Stimulated activated CD4-positive, alpha-beta T cell treated with anti-CD3 and anti-CD28 coated beads, Interleukin-4, amount 100 ng/mL, for 4 hours (primary cell): ENCODE measurements at places on chromosomes 6 and 20.

DNA sequence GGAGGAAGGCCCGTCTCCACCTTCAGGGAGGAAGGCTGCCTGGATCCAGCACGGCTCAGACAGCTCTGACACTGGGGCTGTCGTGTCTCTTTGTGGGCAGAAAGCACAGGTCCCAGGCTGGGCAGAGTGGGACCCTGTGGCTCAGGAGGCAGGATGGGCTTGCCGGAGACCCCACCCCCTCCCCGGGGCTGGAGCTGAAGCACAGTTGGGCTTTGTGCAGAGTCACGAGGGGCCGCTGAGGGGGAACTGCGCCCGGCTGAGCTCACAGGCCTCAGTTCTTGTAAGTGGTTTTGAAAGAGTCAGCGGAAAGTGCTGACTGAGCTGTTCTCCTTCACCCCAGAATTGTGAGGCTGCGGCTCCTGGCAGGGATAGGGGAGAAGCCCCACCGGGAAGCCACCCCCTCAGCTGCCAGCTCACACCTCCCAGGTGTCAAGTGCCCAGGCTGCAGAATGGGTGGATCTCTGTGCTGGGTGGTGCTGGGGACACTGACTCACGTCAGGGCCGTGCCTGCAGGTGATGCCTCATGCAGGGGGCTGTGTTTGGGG, 145.5 kb upstream of the RNF24 start:
- no peak for DNase-seq

DNA sequence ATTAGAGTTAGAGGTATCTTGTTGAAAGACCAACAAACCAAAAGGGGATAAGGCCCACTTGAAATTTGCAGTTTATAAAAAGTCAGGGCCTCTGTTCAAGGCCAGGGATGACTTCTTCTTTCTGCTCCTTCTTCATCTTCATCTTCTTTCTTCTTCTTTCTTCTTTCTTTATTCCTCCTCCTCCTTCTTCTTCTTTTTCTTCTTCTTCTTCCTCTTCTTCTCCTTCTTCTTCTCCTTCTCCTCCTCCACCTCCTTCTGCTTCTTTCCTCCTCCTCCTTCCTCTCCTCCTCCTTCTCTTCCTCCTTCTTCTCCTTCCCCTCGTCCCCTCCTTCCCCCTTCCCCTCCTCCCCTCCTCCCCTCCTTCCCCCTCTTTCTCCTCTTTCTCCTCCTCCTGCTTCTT, 18.4 kb upstream of the ZNF292 start:
- DNase-seq = no peak

GRCh38 chr20:57460781-57461465, 64.0 kb downstream of the CTCFL start:
- DNase-seq = no peak

DNA sequence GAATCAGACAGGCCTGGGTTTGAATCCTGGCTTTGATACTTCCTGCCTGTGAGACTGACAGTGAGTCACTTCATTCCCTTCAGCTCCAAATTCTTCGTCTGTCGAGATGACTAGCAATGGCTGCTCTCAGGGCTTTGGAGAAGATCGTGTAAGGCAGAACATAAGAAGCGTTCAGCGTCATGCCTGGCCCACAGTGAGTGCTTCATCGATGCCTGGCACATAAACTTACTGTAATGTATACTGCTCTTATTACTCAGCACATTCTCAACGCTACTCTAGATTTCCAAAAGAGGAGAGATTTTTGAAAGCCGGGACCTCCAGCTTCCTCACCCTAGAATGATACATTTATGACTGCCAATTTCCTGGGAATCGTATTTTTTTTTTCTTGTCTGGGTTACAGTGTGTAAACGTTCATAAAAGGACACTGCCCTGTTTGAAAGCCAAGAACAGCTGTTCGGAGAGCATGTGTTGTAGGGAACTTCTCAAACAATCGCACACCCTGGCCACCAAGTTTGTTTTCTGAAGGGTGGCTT, 16.2 kb upstream of the BCAS1 start:
- DNase-seq = no peak

- DNase-seq = no peak
Observed at GRCh38 chr6:1815827-1816452, 206.2 kb downstream of the FOXC1 start.

GRCh38 chr6:22059126-22059525, 237.7 kb downstream of the PRL start:
- DNase-seq = no peak

DNA sequence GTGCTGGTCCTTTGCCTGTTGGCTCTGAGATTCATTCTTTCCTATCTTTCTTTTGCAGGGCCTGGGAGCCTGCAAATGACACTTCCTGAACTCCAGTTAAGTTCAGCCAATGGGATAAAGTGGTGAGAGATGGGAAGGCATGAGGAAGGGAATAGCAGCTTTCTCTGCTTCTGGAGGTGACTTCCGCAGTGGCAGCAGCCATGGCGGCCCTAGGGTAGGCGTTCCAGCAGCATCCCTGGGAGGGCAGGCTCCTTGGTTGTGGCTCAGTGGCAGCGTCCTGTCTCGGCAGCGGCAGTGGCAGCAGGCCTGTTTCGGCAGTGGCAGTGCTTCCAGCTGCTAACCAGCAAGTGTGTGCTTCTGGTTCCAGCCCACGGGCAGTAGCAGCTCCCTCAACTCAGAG, 7.3 kb upstream of the MDFI start:
- DNase-seq = no peak

DNA sequence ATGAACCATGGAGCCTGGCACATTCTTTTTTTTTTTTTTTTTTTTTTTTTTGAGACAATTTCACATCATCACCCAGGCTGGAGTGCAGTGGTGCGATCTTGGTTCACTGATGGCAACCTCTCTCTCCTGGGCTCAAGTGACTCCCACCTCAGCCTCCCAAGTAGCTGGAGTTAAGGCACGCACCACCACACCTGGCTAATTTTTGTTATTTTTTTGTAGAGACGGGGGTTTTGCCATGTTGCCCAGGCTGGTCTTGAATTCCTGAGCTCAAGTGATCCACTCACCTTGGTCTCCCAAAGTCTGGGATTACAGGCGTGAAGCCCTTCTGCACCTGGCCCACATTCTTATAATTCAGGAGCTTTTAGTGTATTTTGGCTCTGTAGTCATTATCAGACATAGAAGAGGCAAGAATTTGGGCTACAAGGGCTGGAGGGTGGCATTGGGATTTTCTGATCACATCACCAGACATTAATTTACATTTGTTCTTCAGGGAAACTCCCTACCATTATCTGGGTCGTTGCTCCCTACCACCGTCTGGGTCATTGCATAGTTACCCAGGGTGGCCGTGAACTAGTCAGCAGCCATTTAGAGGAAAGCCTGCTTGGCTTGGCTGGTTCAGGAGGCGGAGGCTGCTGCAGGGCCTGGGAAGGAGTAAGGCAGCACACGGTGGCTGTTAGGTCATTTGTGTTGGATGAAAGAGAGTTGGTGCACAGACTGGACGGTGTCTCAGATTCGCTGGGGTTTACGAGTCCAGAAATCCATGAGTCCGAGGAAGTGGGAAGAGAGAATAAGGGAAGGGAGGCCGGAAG, 17.6 kb downstream of the ARID1B start:
- DNase-seq = no peak

- no peak for DNase-seq
Observed at GRCh38 chr6:75296811-75297779, 12.5 kb upstream of the TMEM30A start.

- no peak for DNase-seq
Observed at GRCh38 chr20:38294076-38294591, 9.8 kb upstream of the BPI start.

GRCh38 chr20:47127999-47128398, 228.5 kb downstream of the ZMYND8 start:
- no peak for DNase-seq

DNA sequence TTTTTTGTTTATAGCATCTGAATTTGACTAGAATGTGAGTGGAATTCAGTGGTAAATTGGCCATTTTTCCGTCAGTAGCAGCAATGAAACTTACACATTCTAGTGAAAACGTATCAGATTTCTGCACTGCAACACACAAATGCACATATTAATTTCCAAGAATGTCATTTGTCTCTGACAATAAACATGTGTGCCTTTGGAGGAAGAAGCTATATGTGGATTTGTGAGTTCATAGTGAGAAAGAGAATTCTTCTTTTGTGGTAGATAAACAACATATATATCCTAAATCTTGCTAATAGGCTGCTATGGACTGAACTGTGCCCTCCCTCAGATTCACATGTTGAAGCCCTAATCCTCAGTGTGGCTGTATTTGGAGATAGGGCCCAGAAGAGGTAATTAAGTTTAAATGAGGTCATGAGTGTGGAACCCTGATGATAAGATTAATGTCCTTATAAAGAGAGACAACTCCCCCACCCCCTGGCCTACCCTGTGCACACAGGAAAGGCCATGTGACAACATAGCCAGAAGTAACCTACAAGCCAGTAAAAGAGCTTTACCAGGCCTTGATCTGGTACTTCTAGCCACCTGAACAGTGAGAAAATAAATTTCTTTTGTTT, 200.2 kb upstream of the EYA4 start:
- no peak for DNase-seq

DNA sequence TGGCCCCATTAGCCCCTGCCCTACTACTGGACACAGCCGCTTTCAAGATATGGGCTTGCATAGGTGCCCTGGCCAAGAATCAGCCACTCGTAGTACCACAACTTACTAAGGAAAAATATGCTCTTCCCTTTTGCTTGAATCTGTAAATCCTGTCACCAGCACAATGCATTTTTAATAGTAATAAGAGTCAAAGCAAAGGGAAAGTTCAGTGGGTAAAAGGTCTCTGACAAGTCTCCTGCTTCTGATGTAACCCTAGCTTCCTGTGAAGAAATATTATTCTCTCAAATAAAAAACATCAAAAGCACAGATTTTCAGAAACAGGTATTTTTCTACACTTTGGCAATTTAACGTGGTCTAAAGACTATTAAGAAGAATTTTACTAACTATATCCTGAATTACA, 373.8 kb downstream of the GJA1 start:
- DNase-seq = no peak

- no peak for DNase-seq
Observed at GRCh38 chr6:81614292-81614691, 138.2 kb downstream of the TENT5A start.

DNA sequence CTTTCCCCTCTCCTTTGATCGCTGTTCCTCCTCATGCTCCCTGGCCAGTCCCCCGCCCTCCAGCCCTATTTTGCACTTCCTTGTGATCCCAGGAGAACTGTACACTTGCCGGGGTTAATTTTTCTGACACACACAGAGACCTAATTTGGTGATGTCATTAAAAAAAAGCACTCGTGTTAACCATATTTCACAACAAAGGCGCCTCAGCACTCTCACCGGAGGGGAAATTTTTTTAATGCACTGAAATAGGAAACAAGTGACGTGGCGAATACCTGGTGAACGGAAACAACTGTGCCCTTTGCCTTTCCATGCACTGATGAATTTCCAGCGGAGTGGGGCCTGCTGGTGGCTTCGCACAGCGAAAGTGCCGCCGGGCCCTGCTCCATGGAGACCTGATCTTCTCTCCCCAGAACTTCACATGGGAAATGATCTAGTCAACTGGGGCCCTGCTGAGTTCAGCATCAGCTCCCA, 53.9 kb upstream of the TAGAP start:
- DNase-seq = peak; percentile 81

GRCh38 chr6:1720620-1721322, 111.1 kb downstream of the FOXC1 start:
- no peak for DNase-seq

DNA sequence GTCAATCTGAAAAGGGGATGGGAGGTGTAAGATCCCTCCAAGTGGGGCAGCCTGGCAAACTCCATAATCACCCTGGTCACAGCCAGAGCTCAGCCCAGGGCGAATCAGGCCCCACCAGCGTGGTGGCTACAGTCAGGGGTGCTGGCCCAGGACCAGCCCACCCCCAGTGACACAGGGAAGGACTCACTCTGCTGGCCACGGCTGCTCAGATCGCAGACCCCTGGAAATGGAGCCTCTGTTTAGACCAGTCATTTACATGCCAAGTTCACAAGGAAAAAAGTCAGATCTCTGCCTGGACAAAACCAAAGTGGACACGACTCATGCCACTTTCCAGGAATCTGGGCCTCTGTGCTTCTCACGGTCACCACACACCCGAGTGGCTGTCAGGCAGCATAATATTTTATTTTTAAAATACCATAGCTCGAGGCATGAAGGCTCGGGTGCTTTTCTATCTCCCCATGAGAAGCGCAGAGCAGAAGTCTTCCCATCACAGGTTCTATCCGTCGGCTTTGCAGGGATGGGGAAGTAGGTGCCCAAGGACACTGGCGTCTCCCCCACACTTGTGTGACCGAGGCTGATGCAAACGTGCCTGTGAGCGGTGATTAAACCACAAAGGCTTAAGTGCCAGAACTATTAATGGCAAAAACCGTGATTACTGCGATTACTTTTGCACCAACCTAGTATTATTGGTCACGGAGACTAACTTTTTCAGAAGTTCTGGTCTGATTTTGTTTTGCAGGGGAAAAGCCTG, 13.0 kb downstream of the PXDC1 start:
- DNase-seq = no peak

DNA sequence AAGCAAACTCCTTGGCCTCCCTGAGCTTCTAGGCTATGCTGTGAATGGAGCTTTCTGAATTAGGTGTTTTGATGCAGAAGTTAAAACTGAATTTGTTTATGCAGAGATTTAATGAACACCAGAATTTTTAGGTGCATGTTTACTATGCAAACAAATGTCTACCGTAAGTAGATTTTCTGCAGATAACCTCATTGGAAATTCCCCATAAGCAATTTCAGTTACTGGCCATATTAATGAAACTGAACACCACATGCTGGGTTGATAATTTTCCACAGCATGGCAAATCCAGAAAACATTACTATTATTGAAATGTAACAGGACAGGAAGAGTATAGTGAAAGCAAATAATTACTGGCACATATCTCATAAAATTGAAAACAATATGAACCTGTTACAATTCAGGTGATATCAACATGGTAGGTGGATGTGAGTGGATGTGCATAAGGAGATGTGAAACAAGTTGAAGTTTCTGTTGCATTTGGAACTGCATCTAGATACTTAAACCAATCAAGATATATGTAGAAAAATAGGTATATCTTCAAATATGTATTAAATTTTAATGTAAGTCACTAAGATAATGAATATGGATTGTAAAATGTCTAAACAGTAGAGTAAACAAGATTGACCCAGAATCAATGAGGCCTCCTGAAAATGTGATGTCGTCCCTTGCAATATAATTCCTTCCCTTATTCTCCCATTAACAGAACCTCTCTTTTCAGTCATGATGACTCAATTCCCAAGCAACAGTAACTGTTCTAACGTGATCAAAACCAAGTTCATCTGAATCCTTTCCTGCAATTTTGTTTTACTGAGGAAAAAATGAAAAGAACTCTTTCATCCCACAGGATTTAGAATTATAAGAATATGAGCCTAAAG, 11.0 kb downstream of the PTCHD4 start:
- no peak for DNase-seq

DNA sequence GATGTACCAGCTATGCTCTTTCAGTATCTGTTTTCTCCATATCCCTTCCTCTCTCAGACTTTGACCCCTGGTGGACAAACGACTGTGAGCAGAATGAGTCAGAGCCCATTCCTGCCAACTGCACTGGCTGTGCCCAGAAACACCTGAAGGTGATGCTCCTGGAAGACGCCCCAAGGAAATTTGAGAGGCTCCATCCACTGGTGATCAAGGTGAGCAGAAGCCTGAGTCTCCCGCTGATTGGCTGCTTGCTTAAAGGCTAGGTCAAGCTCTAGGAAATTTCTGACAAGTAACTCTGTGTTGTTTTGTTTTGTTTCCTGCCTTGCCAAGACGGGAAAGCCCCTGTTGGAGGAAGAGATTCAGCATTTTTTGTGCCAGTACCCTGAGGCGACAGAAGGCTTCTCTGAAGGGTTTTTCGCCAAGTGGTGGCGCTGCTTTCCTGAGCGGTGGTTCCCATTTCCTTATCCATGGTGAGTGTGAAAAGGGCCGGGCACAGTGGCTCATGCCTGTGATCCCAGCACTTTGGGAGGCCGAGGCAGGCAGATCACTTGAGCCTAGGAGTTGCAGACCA, 28.6 kb downstream of the C6orf89 start:
- DNase-seq = peak; percentile 8

- no peak for DNase-seq
Observed at GRCh38 chr6:40611434-40611833, 24.3 kb upstream of the LRFN2 start.
